ENCODE measurements at places on chromosomes 16 and 17. TPM values are rescaled to one million over a fixed set of nuclear protein-coding genes. Genes with fewer than 3 reads are reported as not detected.

CPHXL2 gene
- not detected for total RNA-seq

TAT gene
- total RNA-seq = 0.49 TPM

PYY gene
- not detected for total RNA-seq

TEKT5 gene
- not detected for total RNA-seq

DNA sequence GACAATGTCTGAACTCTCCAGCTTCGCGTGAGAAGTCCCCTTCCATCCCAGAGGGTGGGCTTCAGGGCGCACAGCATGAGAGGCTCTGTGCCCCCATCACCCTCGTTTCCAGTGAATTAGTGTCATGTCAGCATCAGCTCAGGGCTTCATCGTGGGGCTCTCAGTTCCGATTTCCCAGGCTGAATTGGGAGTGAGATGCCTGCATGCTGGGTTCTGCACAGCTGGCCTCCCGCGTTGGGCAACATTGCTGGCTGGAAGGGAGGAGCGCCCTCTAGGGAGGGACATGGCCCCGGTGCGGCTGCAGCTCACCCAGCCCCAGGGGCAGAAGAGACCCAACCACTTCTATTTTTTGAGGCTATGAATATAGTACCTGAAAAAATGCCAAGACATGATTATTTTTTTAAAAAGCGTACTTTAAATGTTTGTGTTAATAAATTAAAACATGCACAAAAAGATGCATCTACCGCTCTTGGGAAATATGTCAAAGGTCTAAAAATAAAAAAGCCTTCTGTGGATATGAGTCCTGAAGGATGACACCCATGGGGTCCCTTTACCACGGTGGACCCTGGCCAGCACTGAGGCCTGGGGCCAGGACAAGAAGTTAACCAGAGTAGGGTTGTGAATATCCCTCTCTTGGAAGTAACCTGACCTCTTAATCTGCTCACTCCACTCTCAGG, 10.5 kb upstream of the ITGAD start:
- DNase-seq = peak; percentile 8

DNA sequence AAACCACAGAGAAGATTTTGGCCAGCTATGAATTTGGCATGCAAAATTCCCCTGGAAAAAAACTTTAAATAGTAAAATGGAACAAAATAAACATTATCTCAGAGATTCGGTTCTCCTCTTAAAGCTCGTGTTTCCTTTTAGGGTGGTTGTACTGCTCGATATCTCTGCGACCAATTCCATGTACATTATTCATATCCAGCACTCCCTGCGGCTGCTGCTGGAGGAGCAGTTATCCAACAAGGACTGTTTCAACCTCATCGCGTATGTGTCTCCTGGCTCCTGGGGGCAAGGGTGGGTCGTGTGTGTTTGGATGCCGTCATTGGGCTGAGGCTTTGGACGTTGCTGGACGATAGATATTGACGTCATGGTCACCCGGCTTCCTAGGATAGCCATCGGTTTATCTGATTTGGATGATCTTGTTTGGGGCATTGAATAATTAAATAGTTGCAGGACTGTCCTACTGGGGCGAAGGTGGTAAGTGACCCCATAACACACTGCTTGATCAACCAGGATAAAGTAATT, 33.8 kb downstream of the VWA3A start:
- DNase-seq = no peak

GRCh38 chr17:82298538-82299421, 18.6 kb downstream of the CD7 start:
- no peak for DNase-seq

DNA sequence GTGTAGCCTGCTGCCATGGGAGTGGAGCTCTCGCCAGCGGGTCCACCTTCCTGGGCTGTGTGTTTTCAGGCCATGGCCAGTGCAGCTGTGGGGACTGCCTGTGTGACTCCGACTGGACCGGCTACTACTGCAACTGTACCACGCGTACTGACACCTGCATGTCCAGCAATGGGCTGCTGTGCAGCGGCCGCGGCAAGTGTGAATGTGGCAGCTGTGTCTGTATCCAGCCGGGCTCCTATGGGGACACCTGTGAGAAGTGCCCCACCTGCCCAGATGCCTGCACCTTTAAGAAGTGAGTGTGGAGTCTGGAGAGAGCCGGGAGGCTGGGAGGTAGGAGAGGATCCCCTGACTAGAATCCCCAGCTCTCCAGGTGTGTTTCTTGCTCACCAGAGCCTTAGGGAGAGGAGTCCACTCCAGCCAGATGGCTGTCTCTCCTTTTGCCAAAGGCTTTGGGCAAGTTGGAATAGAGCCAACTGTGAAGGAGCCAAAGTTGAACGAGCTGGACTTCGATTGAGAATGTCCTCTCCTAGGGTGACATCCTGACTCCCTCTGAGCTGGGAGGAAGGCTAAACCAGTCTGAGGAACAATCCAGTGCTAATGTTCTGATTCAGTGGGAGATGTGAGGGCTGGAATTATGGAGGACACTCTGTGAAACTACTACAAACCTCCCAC, 24.4 kb upstream of the EFCAB13 start:
- DNase-seq = no peak

- no peak for DNase-seq
Measured at GRCh38 chr17:35345926-35346771, 27.3 kb downstream of the SLFN11 start.

DNA sequence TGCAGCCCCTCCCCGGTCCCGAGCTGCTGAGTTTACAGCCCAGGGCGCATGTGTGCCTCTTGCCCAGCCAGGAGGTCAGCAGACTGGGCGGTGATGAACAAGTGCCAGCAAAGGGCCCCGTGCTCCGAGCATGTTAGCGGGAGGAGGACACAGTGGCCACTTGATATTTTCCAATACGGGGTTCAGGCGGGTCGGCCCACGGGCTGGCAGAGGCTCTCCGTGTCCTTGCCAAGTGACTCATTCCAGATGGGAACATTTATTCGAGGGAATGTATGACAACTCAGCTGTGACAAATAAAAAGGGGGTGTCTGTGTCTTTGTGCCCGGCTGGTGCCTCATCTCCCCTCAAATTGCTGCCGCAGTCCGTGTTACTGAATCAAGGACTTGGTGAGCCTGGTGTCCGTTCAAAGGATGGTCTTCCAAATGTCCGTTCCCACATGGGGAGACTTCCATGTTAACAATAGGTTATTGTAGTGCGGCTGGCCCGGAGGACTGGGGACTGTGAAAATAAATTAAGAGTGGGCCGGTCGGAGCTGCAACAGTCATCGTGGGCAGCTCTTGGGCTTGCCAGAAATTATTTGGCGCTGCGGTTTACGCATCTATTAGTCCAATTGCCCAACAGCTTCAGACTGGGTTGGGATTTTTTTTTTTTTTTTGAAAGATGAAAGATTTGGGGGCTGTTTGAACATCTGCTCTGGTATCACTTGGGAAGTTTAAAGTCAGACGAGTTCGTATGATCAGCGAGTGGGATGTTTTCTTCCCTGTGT, 174.0 kb upstream of the CIBAR2 start:
- no peak for DNase-seq

- no peak for DNase-seq
Measured at GRCh38 chr17:40431231-40431602, 12.0 kb upstream of the IGFBP4 start.

DNA sequence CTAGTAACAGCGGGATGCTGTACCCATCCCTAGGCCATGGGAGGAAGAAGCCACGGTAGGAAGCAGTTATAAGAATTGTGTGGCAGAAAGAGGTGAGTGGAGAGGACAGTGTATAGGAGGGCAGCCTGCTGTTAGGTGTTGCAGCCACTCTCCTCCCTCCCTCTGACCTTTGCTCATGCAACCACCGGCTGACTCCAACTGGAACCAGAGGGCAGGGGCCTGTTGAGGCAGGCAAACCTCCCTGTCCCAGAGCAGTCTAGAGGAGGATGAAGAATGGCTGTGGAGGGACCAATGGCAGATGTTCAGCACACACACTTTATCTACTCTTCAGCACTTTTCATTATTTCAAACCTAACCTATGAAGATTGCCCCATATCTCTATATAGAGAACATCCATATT, 2.2 kb downstream of the TXNL4B start:
- DNase-seq = no peak
